ENCODE measurements at places on chromosomes 2 and 18.

- no peak for DNase-seq
These were observed 130.8 kb downstream of the ZNF236 start for GRCh38 chr18:76953156-76953555.

DNA sequence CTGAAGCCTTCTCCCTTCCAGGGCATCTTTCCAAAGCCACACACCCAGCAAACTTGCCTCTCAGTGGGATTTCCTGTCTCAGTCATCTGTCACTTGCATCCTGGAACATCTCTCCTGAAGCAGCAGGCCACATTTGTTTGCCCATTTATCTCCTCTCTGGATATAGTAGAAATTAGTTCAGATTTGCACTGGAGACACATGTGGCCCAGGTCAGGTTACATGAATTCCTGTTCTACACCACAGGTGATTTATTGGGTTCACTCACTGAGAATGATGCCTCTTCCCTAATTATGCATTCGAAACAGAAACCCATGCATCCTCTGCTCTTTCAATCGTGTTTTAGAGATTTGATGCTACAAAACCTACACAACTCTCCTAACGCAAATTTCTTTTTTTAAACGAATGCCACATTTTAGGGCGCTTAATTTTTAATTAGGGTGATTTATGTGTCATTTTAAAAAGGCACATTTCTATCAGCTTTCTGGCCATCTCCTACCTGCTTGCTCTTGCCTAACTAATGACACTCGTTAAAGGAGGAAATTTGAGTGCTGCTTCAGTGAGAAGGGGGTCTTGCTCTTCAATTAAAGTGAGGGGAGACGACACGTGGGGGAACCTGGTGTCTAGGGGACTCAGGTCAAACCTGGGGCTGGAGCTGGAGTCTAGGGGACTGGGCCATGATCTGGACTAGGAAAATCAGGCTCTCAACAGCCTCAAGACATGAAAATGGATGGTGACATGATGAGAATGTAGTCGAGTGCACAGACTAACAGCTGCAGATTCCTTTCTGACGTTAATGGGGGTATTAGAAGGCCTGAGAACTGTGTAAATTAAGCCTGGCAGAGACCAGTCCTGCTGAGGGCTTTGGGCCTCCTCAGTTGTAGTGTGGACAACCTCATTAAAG lies 221.4 kb downstream of the CLIP4 start:
- no peak for DNase-seq

- no peak for DNase-seq
These were observed 120.4 kb downstream of the PDCL3 start for GRCh38 chr2:100683231-100683630.

GRCh38 chr2:120389036-120389391 lies 43.1 kb downstream of the INHBB start:
- DNase-seq: no peak

DNA sequence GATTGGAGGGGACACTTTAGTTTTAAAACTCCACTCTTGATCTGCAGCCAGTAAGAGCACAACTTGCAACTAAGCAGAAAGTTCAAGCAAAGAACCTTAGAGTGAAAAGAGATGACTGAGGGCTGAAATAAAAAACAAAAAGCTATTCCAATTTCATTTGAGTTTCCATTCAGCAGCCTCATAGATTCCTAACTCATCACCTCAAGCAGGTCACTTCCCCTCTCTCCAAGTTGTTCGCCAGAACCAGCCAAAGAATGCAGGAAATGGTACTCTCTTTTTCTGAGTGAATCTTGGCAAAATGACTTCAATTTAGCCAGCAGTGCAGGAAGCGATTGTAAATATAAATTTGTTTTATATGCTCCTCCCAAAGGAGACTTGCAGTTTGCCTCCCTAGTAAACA lies 213.3 kb downstream of the SETBP1 start:
- DNase-seq: no peak
